ENCODE measurements at places on chromosomes 7 and 10.

GRCh38 chr10:48595539-48595932, 9.3 kb downstream of the ARHGAP22 start:
- DNase-seq = no peak

GRCh38 chr10:89164080-89164479, 43.0 kb downstream of the CH25H start:
- no peak for DNase-seq

GRCh38 chr7:110650328-110650727, 440.6 kb upstream of the LRRN3 start:
- no peak for DNase-seq

- no peak for DNase-seq
Observed at GRCh38 chr7:146728141-146728540, 611.5 kb downstream of the CNTNAP2 start.

- DNase-seq = no peak
Observed at GRCh38 chr7:28354601-28355402, 57.5 kb upstream of the CREB5 start.

GRCh38 chr7:7526006-7526405, 9.7 kb downstream of the COL28A1 start:
- DNase-seq = no peak

GRCh38 chr7:12578930-12579640, 8.6 kb downstream of the SCIN start:
- DNase-seq = no peak

DNA sequence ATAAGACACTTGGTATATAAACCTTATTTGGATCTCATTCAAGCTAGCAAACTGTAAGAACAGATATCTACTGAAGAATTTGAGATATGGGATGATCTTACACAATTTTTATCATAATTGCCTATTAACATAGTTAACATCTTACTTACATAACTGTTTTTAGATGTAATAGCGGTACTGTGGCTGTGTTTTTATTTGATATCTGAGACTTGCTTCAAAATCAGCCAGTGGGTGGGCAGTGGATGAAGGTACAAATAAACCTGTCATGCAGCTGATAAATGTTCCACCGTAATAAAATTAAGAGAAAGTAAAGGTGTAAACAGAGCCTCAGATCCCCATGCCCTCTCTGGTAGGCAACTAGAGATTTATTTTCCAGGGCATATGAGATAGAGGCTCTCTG, 28.4 kb upstream of the PTPRN2 start:
- no peak for DNase-seq

DNA sequence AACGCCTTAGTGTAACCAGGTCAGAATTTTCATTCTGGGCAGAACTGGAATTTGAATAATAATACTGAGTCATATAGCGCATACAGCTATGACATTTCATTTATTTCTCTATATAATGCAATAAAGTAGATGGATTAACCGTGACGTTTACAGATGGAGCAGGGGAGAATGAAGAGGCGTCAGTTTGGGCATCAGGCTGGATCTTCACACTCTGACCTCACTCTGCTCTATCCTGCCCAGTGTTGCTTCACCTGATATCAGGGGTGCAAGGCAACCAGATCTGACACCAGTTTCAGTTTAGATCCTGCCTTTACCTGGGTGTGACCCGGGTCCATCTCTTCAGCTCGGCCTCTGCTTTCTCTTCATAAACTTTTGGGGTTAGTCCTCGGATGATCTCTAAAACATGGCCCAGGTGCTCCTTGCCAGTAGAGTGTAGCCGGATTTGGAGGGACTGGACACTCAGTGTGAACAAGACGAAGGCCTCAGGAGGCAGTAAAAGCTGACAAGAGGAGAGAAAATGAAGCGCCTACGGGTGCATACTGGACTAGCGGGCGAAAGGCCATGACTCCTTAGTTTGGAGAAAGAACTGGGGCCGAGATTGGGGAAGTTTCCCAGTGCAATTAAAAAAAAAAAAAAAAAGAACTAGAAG, 1.4 kb upstream of the ZYX start:
- DNase-seq = peak; percentile 30

- DNase-seq = no peak
Observed at GRCh38 chr10:3389130-3389529, 216.5 kb upstream of the PITRM1 start.

- no peak for DNase-seq
Observed at GRCh38 chr7:7550663-7551062, 15.0 kb upstream of the COL28A1 start.

DNA sequence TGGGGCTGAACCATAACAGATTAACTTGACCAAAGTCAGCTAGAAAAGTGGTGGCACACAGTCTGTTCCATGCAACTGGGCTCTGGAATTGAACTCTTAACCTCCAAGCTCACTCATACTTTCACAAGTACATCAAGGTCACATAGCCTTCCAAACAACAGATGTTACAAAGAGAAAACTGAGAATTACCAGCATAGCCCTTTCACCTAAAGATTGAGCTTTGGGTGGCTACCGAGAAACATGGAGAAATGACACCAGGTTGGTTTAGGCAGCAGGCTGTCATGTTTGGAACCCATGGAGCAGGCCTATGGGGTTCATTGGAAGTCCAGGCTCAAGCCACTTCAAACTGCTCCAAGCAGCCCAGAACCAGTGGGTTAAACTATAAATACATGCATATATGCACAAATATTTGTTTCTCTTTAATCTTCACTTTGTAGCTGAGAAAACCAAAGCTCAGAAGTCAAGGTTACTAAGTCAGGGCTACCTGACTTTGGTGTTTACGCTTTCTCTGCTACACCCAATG, 59.1 kb downstream of the MALSU1 start:
- no peak for DNase-seq

- no peak for DNase-seq
Observed at GRCh38 chr7:69232445-69233376, 365.6 kb upstream of the AUTS2 start.

DNA sequence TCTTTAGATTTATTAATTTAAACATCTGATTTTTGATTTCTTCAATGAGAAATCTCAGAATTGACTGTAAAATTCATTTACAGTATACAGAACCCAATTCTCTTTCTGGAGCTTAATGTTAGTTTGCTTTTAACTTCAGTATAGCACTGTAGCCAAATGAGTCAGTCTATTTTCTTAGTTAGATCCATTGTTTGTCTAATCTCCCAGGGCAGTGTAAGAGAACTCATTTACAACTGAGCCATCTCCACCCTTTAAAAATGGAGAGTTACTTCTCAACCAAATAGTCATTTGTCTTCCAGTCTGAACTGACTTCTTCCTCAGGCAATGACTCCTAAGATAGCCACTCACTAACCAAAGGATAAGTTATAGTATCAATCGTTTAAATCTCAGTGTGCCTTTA, 3.0 kb upstream of the WNT2 start:
- no peak for DNase-seq

- DNase-seq = no peak
Observed at GRCh38 chr7:142838461-142839213, 16.2 kb upstream of the EPHB6 start.

- DNase-seq = peak; percentile 33
Observed at GRCh38 chr10:23525406-23525805, 86.5 kb downstream of the OTUD1 start.

GRCh38 chr10:125057158-125058001, 103.0 kb downstream of the CTBP2 start:
- no peak for DNase-seq

DNA sequence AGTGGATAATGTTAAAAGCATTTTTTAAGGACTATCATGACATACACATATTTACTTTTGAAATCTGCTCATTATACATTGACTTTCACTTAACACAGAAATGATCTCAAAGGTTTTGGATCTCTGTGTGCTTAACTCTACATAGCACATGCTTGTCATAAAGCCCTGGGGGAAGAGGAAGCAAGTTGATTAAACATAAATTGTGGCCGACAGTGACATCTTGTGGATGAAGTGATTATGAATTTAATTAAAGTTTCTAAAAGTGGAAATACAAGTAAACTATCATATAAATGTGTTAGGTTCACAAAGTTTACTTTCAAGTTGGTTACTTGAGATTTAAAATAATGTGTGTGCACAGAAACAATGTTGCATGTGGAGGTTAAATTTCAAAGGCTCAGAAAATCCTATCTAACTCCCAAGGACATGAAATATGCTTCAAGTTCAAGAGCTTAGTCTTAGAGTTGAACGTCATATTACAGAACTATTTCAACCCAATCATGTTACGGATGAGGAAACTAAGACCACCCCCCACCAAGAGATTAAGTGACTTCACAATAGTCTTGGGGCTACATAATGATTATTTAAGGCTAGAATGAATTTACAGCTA, 1247.8 kb downstream of the GATA3 start:
- peak; percentile 63 for DNase-seq

DNA sequence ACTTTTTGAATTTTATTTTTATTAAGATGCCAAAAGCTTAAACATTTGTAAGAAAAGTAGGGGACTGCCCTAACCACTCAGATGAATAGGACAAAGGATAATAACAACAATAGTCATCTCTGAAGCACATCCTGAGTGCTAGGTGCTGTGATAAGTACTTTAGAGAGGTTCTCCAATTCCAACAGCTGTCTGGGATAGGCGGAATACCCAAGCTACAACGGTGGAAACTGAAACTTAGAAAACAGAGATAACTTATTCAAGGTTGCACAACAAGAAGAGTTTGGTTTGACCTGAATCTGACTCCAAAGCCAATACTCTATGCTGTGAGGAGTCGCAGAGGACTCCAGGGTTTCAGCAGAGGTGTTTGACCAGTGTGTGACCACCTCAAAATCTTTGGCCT, 2.0 kb downstream of the RTKN2 start:
- no peak for DNase-seq

DNA sequence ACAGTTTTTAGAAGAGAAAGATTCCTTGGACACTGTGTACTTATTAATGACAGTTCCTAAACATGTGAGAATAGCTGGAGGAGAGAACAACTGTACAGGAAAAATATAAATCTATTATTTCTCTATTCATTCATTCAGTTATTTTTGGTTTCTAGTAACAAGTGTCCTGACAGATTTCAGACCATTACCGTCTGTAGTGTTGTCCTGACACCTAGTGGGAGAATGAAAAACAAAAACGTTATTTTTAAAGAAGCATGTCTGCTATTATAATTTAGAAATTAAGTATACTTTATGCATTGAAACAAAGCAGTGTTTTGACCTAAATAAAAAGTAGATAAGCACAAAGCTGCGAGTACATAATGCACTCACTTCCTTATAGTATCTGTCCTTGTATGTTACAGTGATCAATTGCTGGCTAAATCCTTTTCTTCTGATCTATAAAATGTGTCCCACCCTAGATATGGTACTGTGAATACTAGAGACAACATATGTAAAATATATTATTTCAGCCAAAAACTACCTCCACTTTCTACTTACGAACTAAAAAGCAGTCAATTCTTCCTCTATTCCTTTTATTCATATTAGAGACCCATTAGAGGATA, 575.6 kb downstream of the ARL4A start:
- DNase-seq = peak; percentile 19

DNA sequence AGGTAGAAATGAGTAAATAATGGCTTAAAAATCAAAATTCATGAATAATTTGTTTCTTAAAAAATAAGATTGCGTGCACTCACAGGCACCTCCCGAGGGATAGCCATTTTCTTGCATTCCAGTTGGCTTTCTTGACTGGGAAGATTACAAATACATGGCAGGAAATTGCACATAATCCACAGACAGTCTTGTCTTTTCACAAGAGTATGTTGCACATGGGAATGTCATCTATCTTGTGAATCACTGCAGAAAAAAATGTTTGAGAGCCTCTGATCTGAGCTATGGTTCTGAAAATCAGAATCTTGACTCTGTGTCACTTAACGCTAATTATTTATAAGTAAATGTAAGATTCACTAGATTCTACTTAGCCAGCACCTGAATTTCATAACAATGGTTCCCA, 74.1 kb upstream of the PRKG1 start:
- DNase-seq = no peak

DNA sequence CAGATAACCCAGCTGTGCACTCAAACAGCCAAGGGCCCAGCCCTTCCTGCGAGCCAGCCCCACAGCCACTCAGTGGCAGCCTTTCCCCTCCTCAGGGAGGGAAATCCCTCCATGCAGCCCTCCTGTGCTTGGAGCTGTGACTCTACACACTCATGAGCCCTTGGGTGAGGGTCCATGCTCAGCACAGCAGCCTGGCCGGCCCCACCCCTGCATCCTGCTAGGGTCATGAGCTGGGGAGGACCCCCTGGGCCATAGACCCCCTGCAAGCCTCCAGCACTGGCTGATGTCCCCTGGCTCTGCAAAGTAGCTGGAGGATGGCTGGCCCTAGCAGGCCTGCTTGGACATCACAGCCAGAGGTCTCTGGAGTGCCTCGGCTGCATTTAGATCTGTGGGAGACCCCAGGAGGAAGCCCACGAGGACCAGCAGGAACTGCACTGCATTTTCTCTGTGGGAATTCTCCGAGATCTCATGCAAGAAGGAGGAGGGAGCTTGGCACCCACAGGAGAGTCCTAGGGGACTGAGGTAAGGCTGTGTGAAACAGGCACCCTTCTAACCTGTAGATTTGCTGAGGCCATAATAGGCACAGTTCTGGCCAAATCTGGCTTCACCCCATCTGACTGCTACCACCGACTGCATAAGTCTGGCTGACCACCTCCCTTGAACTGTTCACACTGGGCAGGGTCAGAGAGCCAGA, 17.4 kb downstream of the TMEM273 start:
- no peak for DNase-seq

- DNase-seq = no peak
Observed at GRCh38 chr10:36499693-36500092, 625.7 kb upstream of the ANKRD30A start.

DNA sequence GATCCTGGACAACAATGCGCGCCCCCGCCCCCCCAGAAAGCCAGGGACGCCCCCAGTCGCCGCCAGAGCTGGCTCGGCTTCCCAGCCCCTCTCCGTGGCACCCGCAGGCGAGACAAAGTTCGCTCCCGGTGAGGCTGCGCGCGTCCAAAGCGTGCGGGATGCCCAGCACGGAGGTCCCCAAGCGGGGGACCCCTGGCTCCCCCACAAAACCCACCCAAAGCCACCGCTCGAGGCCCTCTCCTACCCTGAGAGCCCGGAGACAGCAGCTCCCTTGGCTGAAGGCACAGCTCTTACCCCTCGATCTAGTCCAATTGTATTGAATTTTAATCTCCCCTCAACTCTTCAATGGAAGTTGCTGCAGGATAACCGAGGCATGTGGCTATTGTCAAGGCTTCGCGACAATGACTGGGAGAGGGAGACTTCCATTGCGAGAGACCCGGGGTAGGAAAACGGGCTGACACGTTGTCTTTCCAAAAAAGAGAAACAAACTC, 305.3 kb downstream of the PRPF18 start:
- DNase-seq = no peak

- DNase-seq = no peak
Observed at GRCh38 chr10:75146780-75147179, 35.3 kb downstream of the SAMD8 start.

DNA sequence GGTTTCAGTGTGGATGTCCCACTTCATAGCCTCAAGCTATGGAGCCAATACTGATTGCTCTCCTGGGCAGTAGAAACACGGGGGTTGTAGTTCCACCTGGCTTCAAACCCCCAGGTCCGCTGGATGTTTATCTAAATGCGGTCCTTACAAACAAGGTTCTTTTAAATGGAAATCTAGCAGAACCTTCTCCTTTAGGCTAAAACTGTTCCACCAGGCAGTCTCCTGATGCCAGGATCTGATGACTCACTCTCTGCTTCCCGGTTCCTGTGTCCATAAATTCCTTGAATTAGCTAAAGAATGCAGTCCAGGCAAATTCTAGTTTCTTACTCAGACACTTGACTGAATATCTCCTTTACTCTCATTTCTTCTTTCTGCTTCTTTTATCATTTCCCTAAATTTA, 108.4 kb upstream of the FAM3C start:
- DNase-seq = no peak

GRCh38 chr10:71266918-71267442, 52.1 kb upstream of the SLC29A3 start:
- DNase-seq = no peak

GRCh38 chr7:157930441-157930840, 593.6 kb downstream of the DNAJB6 start:
- DNase-seq = no peak
